Peyer's patch (tissue), 4 donors: ENCODE measurements at places on chromosomes 7 and 10. TPM values are rescaled to one million over a fixed set of nuclear protein-coding genes. Genes with fewer than 3 reads are reported as not detected.
A peak's percentile ranks its signal among the peaks of the same experiment; 100 is the strongest.

CASTOR2 gene
- 36.8 TPM for total RNA-seq

- no peak overlapping the region for H3K27ac ChIP-seq
- no peaks in the 10 kb centered on the region for H3K27me3 ChIP-seq
- H3K4me1 ChIP-seq: no peaks in the 10 kb centered on the region
- no peaks in the 10 kb centered on the region for H3K36me3 ChIP-seq
- no peak for DNase-seq
Observed at GRCh38 chr7:126541406-126541805, 711.3 kb downstream of the GRM8 start.

FFAR4 gene
- not detected for total RNA-seq

ZNF22 gene
- total RNA-seq: 7.9 TPM

GRCh38 chr7:2280424-2280823, 33.8 kb downstream of the SNX8 start:
- no peak overlapping the region for H3K4me3 ChIP-seq
- H3K36me3 ChIP-seq: no peaks in the 10 kb centered on the region
- H3K27me3 ChIP-seq: no peaks in the 10 kb centered on the region
- no peaks in the 10 kb centered on the region for H3K4me1 ChIP-seq
- DNase-seq: no peak

- H3K27ac ChIP-seq: peak overlapping the region; percentile 51
- H3K36me3 ChIP-seq: no peaks in the 10 kb centered on the region
- no peaks in the 10 kb centered on the region for H3K4me1 ChIP-seq
Observed at GRCh38 chr10:70296406-70296899, 12.6 kb upstream of the NPFFR1 start.

GRCh38 chr7:11875635-11876034, 43.6 kb upstream of the THSD7A start:
- H3K36me3 ChIP-seq: no peaks in the 10 kb centered on the region
- DNase-seq: no peak
- no peak overlapping the region for H3K4me3 ChIP-seq
- H3K4me1 ChIP-seq: no peaks in the 10 kb centered on the region

DNA sequence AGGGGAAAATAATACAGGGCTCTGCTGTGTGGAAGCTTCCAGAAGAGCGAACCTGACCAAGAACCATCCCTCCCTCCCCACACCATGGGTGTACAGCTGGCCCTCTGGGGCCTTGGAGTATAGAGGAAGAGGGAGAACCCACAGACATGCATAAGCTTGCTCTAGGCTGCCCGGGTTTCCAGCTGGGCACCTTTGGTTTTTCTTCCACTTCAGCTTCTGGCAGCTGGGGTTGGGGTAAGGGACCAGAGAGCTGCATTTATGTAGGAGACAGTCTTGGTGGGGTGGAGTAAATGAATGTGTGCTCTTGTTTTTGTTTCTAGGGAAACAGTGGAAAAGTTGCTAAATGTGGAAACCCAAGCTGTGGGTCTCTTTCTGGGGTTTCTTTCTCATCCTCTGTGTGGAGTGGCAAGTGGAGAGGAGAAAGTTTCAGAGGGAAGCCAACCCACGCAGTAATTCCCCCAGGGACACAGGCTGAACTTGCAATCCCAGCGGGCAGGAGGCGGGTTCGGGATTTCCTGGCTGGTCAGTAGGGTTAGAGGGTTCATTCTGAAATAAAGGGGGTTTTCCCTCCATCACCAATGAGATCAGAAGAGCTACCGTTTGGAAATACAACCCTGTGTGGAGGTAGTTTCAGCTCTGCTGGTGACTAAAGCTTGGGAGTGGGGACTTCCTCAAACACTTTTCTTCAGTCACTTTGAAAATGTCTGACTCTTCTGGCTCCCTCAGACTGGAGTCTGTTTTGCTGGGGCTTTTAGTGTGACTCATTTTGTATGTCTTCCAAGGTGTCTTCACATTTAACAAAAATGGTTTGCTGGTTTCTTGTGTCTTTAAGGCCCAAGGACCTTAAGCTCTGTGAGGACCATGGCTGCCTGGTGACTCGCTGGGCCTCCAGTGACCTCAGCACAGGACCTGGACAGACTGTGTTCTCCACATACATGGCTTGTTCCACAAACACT, 22.2 kb upstream of the SRGN start:
- H3K27ac ChIP-seq: peak overlapping the region; percentile 33
- no peaks in the 10 kb centered on the region for H3K27me3 ChIP-seq
- H3K4me1 ChIP-seq: peaks cover 14% of the 10 kb centered on the region
- no peak overlapping the region for H3K4me3 ChIP-seq

OR2A7 gene
- total RNA-seq: 40.3 TPM

DNA sequence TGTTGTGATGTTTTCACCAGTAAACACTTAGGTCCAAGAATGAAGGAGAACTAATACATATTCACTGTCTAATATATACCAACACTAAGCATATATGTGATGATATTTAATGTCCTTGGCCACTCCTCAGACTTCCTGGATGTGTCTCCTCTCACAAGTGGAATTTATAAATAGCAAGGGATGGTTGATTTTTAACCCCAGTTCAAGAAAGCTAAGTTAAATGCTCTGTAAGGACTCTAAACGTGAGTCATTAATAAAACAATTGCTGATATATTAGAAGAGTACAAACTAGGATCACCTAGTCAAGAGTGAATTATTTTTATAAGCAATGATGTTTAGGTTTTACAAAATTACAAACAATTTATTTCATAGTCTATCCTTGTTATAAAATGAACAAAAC, 355.9 kb upstream of the TMEM229A start:
- H3K4me1 ChIP-seq: no peaks in the 10 kb centered on the region
- no peaks in the 10 kb centered on the region for H3K27me3 ChIP-seq
- DNase-seq: no peak
- no peak overlapping the region for H3K27ac ChIP-seq
- no peak overlapping the region for H3K4me3 ChIP-seq
- no peaks in the 10 kb centered on the region for H3K36me3 ChIP-seq

GRCh38 chr7:100679927-100680575, 6.5 kb downstream of the GNB2 start:
- H3K4me3 ChIP-seq: no peak overlapping the region
- peak overlapping the region; percentile 31 for H3K27ac ChIP-seq
- no peaks in the 10 kb centered on the region for H3K36me3 ChIP-seq

DNA sequence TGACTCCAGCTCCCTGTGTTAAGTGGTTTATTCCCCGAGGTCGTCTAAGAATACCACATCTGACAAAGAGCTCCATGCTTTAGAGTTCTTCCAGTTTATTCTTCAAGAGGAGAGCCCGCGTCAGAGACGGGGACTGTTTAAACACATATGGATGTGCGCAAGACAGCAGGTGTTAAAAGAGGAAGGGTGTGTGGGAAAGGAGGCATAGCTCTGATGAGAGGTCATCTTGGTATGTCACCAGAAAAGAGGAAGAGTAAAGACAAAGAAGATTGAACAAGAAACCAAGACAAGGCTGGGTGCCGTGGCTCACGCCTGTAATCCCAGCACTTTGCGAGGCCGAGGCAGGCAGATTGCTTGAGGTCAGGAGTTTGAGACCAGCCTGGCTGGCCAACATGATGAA, 258.7 kb downstream of the CCDC3 start:
- H3K36me3 ChIP-seq: no peaks in the 10 kb centered on the region
- peak; percentile 43 for DNase-seq
- no peaks in the 10 kb centered on the region for H3K4me1 ChIP-seq
- H3K27ac ChIP-seq: no peak overlapping the region
- no peak overlapping the region for H3K4me3 ChIP-seq

DNA sequence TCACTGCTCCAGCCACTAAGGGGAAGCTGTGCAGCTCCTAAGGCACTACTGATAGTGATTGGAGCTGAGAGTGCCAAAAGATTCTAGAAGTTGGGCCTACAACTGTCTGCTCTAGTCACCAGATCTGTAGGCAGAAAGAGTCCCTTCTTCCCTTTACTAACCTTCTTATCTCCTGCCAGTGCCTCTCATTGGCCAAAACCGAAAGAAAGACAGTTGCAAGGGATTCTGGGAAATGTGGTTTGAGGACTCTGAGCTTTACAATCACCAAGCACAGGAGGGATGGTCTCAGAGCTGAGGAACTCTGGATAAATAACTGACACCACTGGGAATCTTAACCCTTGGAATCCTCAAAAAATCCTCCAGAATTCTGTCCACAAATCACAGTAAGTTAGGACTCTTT, 615.8 kb downstream of the CCSER2 start:
- H3K36me3 ChIP-seq: no peaks in the 10 kb centered on the region
- no peak for DNase-seq
- H3K27me3 ChIP-seq: no peaks in the 10 kb centered on the region
- no peak overlapping the region for H3K27ac ChIP-seq
- no peak overlapping the region for H3K4me3 ChIP-seq

DNA sequence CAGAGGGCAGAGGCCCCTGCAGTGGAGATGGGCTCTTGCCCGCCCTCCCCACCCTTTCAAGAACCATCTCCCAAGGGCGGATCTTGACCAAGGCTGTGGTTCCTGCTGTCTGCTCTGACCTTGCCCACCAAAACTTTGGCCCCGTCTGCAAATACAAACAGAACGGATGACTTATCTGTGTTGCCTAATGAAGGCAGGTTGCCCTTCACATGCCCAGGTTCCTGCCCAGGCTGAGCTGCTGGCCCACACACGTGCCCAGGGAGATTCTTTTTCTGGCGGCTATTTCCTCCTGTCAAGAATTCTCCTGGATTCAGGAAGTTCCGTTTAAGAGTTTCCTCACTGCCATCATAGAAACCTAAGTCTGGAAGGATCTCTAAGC, 78.3 kb downstream of the PROSER2 start:
- DNase-seq: no peak
- no peak overlapping the region for H3K4me3 ChIP-seq
- no peaks in the 10 kb centered on the region for H3K36me3 ChIP-seq
- H3K27ac ChIP-seq: no peak overlapping the region

CALML3 gene
- not detected for total RNA-seq

SDK1 gene
- total RNA-seq: 13.5 TPM

TSC22D4 gene
- 37.3 TPM for total RNA-seq

DNA sequence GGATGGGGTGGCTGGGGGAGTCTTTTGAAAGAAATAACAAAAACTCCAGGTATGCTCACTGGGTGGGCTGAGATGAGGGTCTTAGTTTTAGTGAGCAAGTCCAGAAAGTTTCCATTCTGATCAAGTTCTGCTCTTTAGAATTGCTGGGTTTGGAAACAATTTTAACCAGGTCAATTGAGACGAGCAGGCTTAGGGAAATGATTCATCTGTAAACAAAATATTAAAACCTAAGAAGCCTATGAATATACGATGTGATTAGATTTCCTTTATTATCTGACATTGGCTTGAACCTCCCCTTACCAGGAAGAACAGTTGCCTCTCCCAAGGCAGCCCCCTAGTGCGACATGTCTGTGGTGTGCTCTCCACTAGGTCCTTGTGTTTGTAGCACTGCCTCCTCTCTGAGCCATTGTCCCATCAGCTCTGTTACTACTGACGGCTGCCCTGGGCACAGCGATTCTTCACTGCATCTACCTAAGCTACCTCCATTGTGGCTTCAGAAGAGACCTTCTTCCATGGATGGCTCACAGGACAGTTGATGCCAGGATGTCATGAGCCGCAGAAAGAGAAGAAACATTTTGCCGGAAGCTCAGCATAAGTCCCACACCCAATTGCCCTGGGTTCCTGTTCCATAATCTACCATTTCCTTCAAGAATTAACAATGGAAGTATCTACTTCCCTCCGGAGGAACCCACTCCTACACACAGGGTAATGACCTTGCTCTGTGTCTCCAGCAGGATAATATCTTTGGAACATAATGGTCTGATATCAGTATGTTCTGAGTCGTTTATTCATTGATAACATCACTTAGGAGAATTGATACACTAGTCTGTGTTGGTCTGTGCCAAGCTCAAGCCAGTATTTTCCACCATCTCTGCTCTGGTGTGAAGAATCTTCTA, 95.1 kb upstream of the ITGB1 start:
- H3K36me3 ChIP-seq: no peaks in the 10 kb centered on the region
- no peak overlapping the region for H3K27ac ChIP-seq
- no peak overlapping the region for H3K4me3 ChIP-seq
- no peaks in the 10 kb centered on the region for H3K27me3 ChIP-seq
- H3K4me1 ChIP-seq: no peaks in the 10 kb centered on the region

DNA sequence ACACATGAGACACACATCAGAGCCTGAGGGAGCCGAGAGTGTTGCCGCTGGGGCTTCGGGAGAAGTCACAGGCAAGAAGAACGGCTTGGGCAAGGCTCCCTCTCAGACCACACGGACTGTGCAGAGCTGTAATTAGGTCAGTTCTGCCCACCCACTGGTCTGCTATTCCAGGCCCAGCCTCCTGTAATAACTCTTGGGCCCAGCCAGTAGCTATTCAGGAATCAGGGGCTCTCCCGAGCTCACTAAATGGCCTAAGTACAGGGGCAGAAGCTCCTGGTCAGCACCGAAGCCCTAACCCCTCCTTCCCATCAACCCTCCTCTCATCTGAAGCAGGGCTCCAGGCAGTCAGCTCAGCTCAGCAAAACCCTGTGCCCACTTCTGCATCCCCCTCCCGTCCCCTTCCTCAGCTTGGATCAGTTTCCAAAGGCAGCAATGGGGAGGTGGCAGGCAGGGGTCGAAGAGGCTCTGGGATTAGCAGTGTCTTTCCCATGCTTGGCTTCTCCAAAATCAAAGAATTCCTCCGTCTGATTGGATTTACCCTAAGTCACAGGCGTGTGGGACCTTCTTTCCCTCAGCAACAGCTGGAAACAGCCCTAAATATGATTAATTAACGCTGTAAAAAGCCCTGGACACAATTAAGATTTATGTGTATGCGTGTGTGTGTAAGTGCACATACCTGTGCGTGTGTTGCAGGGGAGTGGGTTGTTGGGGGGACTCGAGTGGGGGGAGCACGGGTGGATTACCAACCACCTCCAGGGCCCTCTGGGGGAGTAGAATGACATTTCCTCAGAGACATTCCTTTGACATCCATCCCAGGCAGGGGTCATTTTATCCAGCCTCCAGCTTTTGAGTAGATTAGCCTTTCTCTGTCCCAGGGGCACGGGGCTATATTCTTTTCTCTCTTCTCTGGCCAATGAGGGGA, 48.4 kb upstream of the BTRC start:
- no peaks in the 10 kb centered on the region for H3K36me3 ChIP-seq
- H3K4me3 ChIP-seq: no peak overlapping the region
- no peak for DNase-seq

DNA sequence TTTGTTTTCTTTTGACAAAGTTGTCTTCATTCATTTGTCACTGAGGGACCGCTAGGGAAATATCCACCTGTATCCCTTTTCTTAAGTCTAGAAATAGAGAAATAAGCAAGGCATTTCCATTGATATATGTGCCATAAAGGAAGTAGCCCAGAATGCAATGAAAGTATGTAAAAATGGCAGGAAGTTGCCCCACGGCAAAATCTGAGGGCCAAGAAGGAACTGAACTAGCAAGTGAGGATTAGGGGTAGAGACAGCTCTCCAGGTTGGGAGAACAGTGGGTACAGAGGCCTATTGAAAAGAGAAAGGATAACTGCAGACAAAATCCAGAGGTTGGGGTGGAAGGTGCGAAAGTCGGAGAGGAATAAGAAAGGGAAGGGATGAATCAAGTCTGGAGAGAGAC, 56.6 kb upstream of the TOMM7 start:
- DNase-seq: no peak
- no peak overlapping the region for H3K27ac ChIP-seq
- no peak overlapping the region for H3K4me3 ChIP-seq
- no peaks in the 10 kb centered on the region for H3K4me1 ChIP-seq
- H3K27me3 ChIP-seq: no peaks in the 10 kb centered on the region

GRCh38 chr10:22481687-22482539, 136.6 kb downstream of the SPAG6 start:
- no peak overlapping the region for H3K27ac ChIP-seq
- no peaks in the 10 kb centered on the region for H3K36me3 ChIP-seq
- peaks cover 5% of the 10 kb centered on the region for H3K4me1 ChIP-seq
- no peak overlapping the region for H3K4me3 ChIP-seq
